NCI-H1105 treated with DMSO at 0.1 percent for 48 hours (cell line): ENCODE measurements at places on chromosomes 16 and 17.

DNA sequence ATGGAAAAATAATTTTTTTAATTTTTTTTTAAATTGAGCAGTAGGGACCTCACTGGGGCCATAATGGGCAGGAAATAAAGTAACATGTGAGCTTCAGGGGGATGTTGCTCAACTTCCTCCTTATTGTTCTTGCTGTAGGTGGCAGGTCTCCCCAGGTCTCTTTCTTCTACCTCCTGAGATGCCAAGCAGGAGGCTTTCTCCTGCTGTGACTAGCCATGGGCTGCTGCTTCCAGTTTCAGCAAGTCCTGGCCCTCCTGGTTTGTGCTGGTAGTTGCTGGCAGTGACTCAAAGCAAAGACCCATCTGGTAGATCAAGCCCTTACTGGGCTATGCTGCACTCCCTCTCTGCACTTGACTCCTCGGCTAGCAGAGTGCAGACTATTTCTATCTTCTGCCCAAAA, 2.3 kb downstream of the DPEP2NB start:
- DNase-seq = no peak

DNA sequence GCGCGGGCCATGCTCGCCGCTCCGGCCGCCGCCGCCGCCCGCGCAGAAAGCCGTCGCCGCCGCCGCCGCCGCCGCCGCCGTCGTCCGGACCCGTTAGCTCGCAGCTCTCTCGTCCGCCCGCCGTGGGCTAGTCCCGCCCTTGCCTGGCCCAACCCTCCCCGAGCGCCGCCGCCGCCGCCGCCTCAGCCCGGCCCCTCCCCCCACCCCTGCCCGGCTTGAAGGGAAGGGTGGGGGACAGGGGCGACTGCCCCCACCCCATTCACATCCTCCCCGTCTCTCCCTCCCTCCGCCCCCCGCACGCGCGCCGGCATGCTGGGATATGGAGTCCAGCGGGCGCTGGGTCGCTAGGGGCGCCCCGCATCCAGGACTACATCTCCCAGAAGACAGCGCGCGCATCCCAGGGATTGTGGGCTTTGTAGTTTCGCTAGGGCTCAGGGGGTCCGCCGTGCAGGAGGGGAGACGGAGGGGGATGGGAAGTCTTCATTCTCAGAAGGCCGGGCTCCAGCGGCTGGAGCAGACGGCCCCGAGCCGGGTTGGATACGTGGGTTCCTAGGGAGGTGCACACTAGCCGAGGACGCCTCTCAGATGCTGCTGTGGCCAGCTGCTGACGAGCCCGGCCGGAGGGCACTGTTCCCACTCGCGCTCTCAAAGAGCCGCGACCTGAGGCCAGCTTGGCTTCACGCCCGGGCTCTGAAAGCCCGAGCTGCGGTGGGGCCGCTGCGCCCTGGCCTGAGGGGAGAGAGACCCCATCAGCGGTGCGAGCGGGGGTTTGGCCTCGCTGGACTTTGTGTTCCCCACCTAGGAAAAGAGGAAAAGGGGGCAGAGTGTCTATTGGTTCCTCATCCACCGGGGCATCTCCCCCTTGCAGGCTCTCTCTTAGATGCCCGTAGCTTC, at the start of gene ST3GAL2:
TSS of gene ST3GAL2 (minus strand) at position 132 of the 894 bp plus-strand sequence. CDS start 40,570 bp downstream, outside the sequence.
- DNase-seq = peak; percentile 85

- DNase-seq = no peak
Observed at GRCh38 chr17:7465597-7466275, 13.7 kb downstream of the ZBTB4 start.

GRCh38 chr16:23141033-23141432, 8.2 kb downstream of the USP31 start:
- no peak for DNase-seq

GRCh38 chr17:72359274-72359673, 238.5 kb downstream of the SOX9 start:
- DNase-seq = no peak

- DNase-seq = no peak
Observed at GRCh38 chr17:13365331-13365730, 236.4 kb downstream of the HS3ST3A1 start.

DNA sequence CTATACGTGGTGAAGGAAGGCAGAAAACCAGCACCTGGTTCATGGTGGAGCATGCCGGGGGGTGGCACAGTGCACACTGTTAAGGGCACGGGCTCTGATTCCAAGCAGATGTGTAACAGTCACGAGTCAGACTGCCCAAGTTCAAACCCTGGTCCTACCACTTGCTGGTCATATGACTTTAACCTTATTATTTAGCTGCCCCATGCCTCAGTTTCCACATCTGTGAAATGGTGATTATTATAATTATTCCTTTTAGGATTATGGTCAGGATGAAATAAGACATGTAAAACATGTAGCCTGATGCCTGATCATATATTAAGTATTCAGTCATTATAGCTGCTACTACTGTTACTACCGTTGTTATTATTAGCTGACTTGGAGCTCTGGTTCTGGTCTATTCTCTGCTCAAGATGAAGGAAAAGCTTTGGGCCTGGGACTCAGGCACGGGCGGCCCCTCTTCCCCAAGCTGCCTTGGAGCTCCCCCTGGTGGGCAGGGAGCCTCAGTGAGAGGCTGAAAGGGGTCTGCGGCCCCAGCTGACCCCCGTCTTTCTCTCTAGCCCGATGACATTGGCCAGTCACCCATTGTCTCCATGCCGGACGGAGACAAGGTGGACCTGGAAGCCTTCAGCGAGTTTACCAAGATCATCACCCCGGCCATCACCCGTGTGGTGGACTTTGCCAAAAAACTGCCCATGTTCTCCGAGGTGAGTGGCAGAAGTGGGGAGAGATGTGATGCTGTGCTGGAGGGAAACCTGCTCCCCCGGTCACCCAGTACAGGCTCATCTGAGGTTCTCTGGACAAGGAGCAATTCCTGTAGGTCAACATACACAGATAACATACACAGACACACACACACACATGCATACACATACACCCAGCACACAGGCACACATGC, 14.0 kb downstream of the NR1D1 start:
- DNase-seq = peak; percentile 50

GRCh38 chr16:29766571-29766970, 11.5 kb upstream of the ZG16 start:
- no peak for DNase-seq

DNA sequence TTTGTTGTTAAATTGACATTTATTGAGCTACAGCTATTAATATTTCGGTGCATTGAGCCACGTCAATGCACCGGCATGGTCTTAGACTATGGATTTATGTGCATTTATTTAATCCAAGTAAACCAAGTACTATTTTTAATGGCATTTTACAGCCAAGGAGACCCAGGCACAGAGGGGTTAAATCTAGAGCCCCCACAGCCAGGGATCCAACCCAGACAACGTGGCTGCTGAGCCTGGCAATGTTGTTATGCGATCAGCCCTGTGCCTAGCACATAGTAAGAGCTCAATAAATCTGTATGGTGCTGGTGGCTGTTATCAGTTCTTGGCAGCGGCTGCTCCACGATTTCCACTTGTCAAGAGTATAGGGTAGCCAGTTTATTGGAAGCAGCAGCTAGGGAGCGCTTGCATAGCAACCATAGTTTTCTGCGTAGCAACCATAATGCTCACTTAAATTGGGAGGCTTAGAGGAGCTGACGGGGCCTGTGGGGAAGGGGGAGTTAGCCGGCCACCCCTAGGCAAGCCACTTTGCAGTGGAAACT, 541 bp upstream of the RBBP6 start:
- DNase-seq = peak; percentile 91

- DNase-seq = no peak
Observed at GRCh38 chr16:27210174-27210573, 6.8 kb downstream of the KDM8 start.

GRCh38 chr16:86227801-86228200, 282.5 kb upstream of the FOXF1 start:
- DNase-seq = no peak

DNA sequence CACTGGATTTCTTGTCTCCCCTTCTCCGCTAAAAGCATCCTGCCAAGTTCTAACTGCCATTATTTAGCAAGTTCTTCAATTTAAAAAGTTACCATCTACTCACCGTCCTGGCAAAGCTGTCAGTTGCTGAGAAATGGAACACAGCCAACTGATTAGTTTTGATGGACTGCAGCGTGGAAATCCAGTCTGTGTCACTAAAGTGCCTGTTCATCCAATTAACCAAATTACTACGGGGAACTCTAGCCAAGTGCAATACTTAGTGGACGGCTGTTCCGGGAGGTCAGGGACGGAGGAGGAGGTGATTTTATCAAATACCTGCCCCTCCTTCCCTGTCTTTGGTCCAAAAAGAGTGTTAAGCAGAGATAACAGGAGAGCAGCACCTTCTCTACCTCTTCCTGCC, 260.7 kb downstream of the MAF start:
- DNase-seq = peak; percentile 55

- no peak for DNase-seq
Observed at GRCh38 chr17:39632153-39632941, 4.6 kb upstream of the STARD3 start.

DNA sequence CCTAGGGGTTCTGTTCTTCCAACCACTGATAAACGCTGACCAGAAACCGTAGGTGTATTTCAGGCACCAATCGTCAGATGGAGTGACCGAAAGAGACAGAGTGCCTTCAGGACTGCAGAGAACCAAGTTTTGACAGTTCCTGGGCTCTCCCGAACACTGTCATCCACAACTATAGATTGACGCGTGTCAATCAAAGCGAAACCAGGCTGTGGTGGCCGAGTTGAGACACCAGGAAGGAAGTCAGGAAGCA, 11.9 kb upstream of the AURKB start:
- DNase-seq = no peak

DNA sequence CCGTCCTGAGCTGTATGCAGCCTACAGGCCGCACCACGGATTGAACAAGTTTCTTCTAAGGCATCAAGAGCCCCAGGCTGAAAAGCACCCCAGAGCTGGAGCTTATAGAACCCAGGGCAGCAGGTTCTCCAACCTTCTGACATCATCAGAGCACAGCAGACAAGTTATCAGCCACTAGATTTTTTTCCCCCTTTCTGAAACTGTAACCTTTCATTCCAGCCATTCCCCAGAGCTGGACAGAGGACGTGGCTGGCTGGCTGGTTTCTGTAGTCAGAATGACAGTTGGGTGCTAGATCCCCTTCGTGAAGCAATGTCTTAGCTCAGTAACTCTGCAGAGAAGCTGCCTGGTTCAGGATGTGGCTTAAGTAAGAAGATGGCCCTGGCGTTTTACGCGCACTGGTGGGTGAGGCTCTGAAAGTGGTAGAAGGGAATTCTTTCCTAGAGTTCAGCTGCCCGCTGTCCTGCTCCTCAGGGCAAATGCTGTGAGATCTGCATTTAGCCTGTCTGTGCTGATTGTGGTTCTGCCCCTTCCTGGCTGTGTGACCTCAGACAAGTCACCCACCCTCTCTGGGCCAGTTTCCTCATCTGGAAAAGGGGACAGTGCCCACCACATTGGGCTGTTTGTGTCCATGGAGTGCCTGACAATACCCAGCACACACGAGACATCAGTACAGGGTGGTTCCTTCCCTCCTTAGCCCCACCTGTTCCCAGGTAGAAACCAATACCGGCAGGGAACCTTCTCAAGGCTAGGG, 9.1 kb downstream of the DEXI start:
- DNase-seq = no peak

GRCh38 chr16:56038564-56039098, 152.7 kb upstream of the GNAO1 start:
- DNase-seq = no peak

GRCh38 chr16:82016263-82016662, 5.0 kb upstream of the SDR42E1 start:
- no peak for DNase-seq

DNA sequence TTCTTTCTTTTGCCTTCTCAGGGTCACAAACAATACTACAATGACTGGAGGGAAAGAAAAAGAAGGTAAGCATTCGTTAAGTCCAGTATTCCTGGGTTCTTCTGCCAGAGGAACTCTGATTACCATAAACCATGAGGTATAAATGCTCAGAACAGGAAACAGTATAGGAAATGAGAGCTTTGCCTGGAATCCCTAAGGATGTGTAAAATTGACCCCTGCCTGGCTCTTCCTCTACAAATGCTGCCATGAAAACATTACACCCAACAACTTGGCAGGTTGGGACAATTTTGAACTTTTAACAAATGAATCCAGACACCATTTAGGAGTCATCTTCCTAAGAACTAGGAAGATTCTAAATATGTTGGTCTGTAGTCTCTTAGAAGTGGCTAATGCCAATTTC, 173.8 kb downstream of the CDH11 start:
- DNase-seq = no peak

DNA sequence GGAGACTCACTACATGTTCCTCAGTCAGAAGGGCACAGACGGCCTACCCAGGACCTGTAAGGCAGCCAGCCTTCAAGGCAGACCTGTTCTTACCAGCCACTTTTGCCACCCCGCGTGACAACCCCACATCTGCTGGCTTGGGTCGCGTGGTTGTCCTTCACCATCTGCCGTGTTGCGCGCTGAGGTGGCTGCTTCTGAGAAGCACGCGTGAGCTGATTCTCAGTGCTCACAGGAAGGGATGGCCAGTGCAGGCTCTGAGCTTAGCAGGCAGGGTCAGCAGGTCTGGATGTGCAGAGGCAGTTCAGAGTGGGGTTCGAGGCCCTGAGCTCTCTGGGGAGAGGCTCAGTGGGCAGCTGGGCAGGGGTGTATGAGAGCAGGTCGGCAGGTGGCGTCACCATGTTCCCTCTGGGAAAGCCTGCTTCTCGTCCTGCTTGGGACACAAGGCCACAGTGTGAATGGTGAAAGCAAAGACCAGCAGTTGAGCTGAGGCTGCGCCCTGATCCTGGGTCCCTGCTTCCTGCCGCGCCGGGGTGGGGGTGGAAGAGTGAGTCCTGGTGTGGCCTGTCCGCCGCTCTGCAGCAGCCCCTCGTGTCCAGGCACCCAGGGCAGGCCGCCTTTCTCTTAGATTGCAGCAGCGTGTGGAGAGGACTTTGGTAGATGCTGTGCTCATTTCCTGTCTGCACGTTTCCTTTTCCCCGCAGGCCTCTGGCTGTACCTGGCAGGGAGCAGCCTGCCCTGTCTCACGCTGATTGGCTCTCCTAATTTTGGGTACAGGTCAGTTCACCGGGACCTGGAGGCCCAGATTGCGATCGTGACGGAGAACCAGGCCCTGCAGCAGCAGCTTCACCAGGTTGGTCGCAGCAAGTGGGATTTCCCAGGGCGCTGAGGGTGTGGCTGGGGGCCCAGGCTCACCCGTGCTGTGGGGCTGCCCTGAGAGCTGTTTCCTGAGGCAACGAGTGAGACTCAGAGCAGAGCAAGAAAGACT, 36.0 kb downstream of the PGS1 start:
- DNase-seq = no peak

- no peak for DNase-seq
Observed at GRCh38 chr16:49353680-49354079, 19.9 kb upstream of the C16orf78 start.

DNA sequence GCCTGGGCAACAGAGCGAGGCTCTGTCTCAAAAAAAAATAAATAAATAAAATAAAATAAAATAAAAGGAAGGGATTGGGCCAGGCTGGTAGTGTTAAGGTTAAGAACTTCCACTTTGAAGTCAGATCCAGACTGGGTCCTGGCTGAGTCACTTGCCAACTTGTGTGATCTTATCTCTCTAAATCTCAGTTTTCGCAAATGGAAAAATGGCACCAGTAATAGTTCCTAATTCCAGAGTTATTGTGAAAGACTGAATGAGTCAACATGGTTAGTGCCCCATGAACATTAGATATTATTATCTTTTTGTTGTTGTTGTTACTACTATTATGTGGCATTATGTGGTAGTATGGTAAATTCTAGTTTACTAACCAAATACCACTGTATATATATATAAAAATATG, 188.0 kb upstream of the AXIN2 start:
- no peak for DNase-seq
